ENCODE measurements at places on chromosomes 5 and 9.

DNA sequence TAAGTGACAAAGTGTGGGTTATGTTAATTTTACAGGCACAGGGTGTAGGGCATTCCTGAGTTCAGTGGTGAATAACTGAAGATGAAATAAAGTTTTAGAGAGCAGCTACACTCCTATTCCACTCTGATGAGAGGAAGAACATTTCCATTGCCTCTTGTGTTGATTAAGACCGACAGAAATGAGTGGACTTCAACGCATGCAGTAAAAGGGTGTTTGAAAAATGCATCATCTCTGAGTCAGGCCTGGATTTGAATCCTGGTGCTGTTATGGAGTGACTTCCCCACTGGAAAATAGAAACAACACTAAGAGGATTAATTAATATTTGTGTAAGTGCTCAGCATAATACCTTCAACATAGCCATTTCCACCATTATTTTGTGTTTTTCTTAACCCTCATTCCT is 86.3 kb downstream of the PRR16 start:
- DNase-seq, result no peak

DNA sequence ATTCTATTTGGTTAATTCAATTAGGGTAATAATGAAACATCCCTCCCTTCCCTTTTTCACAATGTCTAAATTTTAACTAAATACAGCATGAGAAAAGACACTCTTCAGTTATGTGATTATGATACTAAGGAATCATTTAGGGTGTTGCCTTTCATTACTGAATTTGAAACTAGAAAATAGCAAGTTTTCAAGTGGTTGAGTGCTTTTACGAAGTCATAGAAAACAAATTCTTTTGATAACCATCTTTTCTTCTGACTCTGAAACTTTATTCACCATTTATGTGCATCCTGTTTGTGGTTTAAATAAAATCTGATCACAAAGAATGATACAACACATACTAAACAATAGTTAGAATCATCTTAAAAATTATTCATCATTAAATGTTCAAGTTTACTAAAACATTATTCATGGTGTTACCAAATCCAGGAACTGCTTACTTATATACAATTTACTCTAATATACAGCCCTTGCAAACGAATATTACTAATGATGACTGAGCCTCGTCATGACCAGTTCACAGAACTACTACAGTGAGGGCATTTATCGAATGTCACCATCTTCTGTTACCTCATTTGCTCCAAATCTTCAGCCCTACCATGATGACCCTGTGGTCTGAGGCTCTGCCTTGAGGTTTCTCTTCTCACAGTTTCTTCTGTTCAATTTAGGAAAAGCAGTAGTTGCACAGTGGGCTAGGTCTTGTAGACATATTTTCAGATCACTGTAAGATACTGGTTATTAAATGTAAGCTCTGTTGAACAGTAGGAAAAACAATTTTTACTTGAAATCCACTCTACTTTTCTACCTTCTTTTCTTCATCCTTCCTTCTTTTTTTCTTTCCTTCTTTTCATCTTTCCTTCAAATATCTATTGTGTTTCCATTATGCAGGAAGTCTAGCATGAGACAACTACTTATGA is 18.3 kb upstream of the IL9 start:
- no peak for DNase-seq

DNA sequence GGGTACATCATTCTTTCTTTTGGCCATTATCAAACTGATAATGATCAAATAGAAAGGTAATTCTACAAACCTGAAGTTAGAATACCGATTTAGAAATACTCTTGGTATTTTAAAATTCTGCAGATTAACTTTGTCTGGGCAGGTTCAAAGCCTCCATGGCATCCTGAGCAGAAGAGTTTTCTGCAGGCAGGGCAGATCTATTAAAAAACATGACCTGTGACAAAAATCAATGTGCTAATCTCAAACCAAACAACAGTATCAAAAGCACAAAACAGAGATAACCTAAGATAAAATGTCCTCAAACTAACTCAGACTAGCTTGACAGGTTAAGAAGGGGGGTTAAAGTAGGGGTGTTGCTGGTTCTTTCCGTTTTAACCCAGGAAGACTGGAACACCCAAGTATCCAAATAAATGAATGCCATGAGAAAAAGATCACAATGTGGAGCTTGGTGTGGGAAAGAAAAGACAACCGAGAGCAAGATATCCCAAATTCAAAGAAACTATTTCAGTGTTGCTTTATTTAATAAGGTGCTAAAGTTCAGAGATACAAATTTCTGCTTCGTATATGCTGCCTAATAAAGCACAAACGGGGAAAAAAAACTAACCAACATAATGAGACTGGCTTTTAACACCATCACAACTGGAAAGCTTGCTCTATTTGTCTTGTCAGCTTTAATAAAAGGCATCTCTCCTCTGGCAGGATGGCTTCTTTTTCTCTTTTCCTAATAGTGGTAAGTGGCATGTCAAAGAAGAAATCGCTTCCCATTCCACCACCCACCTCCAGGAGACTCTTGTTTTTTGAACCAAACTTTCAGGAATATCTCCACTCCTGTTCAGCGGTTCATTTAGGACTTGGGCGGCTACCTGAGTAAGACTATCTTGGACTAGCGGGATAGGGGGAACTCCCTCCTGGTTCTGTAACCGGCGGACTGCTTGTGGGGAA is 2.3 kb downstream of the EFNA5 start:
- no peak for DNase-seq

- DNase-seq, result no peak
These were observed 6.0 kb downstream of the OLFML2A start for GRCh38 chr9:124782661-124783574.

GRCh38 chr9:87871425-87872078 is 11.1 kb upstream of the SPATA31E1 start:
- DNase-seq, result no peak

DNA sequence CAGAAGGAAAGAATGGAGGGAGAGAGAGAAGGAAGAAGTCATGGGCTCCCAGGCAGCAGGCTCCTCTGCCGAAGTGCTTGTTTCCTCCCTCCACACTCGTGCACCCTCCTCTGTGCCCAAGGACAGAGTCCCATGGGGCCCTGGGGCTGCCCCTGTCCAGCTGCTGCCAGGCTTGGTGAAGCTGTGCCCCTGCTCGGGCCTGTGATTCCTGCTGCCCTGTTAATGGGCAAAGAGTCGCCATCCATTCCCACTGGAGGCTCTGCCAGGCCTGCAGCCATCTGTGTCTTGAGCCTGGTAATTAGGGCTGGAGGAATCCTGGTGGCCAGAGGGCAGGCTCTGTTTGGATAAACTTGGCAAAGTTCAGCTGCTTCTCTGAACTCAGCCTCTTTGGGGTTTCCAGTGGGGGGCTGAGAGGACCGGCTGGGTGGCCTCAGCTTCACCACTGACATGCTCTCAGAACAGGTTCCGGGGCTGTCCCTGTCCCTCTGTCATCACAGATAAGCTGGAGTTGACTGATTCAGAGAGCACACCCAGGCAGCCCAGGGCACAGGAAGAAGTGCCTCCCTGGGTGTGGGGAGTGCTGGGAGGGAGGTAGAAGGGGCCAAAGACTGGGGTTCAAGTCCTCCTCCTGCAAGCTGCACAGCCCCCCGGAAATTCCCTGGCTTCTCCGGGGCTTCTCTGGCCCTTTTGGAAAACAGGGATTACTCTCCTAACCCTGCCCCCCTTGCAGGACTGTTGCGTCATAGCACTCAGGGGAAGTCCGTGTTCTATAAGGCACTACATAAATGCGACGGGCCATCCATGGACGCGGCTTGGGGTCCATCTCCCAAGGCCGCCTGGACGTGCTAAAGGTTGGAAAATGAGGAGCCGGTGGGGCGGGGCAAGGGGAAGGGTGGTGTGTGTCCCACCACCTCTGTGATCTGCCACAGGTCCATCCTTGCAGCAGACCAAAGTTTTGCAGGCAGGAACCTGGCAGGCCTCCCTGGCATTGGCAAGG is 154.8 kb downstream of the PAX5 start:
- peak; percentile 30 for DNase-seq

GRCh38 chr5:126865299-126865698 is 88.4 kb downstream of the LMNB1 start:
- no peak for DNase-seq

DNA sequence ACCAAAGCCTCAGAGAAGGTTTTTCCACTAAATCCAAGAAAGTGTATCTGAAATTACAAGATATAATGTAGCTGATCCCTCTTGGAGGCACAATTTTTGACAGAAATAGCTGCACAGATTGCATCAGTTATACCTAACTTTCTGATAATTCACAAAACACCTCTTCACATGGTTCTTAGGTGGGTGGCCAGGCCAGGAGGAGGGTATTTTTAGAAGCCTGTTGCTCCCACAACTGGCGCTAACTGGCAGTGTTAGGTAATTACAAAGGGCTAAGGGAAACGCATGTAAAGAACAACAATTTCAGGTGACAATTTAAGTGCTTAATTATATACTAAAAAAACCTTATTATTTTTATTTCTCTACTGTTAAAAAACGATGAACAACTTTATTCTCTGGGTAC is 247.9 kb downstream of the BNC2 start:
- no peak for DNase-seq

DNA sequence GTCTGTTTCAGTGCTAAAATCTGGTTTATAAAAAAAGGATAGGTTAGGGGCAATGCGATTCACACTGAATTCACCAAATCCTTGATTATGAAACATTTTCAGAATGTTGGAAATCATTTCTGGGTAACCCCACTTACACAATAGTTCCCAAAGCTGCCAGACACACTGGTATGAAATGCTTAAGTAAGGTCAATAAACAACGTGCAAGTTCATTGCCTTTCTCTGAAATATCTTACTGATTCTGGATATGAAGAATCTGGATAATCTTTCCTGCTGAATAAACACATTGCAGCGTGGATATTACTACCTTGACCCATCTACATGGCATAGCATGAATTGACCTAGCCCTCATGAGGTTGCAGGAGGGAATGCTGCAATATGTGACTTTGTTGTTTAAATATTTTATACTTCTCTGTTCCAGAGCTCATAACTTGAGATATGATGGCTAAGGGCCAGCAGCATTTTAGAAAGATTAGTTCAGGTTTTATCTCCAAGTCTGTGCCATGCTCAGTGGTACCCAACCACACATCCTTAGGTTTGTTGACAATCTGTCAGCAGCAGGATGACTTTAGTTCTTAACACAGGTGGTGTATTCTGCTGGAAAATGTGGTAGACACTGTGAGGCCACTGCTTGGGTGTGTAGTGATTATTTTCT is 121.0 kb downstream of the NREP start:
- no peak for DNase-seq

DNA sequence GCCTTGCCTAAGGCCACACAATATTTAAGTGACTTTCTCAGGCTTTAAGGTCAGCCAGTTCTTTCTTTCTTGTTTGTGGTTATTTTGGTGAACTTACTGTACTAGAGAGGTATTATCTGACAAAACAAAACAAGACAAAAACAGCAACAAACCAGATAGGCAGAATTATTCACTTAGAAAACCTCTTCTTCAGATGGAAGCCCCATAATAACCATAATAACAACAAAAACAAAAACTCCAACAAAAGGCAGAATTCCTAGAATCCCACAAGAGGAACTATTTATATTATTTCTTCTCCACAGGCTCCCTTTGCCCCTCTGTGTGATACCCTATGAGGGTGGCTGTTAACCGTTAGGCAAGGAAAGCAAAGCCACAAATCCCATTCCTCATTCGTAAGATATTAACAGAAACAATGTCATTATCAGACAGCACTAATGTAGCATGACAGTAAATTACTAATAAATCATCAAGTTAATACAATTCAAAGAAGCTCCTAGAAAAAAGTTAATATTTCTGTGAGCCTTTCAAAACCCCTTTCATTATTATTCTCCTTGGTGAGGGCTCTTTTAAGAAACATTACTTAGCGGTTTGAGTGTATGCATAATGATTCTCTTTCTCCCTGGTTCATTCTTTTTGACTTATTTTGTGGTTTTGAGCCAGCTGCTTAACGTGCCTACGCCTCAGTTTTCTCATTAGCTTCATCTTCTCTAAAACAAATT is 274.9 kb downstream of the EFNA5 start:
- no peak for DNase-seq

GRCh38 chr5:61466017-61466416 is 134.0 kb downstream of the ZSWIM6 start:
- DNase-seq, result no peak

GRCh38 chr5:142680605-142681259 is 5.2 kb downstream of the FGF1 start:
- DNase-seq, result no peak

DNA sequence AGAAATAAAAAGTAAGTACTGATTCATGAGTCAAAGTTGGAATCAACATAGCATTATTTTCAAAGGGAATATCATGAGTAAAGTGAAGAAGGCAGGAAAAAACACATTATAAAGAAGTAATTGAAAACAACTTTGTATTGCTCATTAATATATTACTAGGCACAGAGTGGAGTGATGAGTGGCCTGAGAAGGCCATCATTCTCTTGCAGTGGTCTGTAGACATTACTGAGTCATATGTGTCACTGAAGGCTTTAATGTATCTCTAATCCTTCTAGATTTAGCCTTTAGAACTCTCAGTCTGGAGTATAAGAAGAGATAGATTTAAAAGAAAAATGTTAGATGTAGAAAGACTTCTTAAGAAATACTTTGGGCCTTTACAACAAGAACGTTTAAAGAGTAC is 881.4 kb downstream of the DNAH5 start:
- no peak for DNase-seq

- DNase-seq, result peak; percentile 9
These were observed 467 bp downstream of the CNOT6 start for GRCh38 chr5:180494510-180495181.

- DNase-seq, result no peak
These were observed 198.7 kb downstream of the C9orf50 start for GRCh38 chr9:129422032-129422842.

DNA sequence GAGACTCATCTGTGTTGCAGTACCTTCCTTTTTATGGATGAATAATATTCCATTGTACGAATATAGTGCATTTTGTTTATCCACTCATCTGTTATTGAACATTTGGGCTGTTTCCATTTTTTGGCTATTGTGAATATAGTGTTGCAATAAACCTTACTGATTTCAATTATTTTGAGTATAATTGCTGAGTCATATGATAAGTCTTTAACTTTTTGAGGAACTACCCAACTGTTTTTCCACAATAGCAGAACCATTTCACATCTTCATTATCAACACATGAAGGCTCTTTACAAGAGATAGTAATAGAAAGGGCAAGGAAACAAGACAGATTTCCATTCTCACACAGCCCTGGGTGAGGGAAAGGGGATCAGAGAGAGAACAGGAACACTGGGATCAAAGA is 329.2 kb downstream of the RAB3C start:
- DNase-seq, result no peak

- no peak for DNase-seq
These were observed 83.3 kb upstream of the COL5A1 start for GRCh38 chr9:134558124-134558905.

GRCh38 chr5:139774980-139775661 is 20.5 kb upstream of the PSD2 start:
- peak; percentile 65 for DNase-seq

All from GM18507 (cell line).